EH (cell line): ENCODE measurements at places on chromosomes 1 and 21.
A peak's percentile ranks its signal among the peaks of the same experiment; 100 is the strongest.

GRCh38 chr1:239174880-239175279 lies 211.5 kb upstream of the CHRM3 start:
- no peak for DNase-seq

- no peak for DNase-seq
Observed at GRCh38 chr1:164583835-164584539, 25.0 kb downstream of the PBX1 start.

GRCh38 chr1:68745451-68745850 lies 248.6 kb upstream of the DEPDC1 start:
- no peak for DNase-seq

- DNase-seq: no peak
Observed at GRCh38 chr21:36076878-36077655, 7.2 kb downstream of the CBR1 start.

DNA sequence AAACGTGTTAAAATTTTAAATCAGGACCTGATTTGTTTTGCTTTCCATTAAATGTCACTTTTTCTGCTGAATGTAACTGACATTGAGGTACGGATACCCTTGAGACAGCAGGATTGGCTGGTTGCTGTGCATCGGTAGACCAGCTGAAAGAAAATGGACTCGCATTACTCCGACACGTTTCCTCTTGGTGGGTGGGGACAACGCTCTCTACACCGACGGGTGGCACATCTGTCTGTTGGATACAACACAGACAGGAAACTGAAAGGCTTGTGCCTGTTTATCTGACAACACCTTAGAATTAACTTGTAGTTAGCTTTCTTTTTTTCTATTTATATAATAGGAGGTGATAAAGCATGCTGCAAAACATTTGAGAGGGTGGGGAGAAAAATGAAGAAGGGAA lies 19.4 kb downstream of the PRPF38A start:
- no peak for DNase-seq

- DNase-seq: no peak
Observed at GRCh38 chr1:232641507-232641906, 11.6 kb upstream of the SIPA1L2 start.

DNA sequence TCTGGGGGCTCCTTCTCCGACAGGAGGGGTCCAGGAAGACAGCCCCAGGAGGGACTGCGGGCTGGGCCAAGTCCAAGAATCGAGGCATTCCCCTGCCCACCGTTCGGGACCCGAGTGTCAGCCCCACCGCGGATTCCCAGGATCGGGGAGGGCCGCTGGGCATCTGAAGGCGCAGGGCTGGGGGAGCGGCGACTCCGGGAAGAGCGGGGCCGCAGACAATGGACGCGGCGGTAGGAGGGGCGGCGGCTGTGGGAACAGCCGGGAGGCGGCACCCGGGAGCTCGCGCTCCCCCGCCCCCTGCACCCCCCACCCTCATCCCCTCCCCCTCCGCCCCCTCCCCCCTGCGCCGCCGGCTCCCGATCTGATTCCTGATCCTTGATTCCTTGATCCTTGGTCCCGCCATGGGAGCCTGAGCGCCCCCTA lies at the start of gene VANGL2:
Gene VANGL2 (plus strand): TSS at position 342 of the 423 bp plus-strand sequence. CDS start 15,274 bp downstream, outside the sequence.
- peak; percentile 10 for DNase-seq

DNA sequence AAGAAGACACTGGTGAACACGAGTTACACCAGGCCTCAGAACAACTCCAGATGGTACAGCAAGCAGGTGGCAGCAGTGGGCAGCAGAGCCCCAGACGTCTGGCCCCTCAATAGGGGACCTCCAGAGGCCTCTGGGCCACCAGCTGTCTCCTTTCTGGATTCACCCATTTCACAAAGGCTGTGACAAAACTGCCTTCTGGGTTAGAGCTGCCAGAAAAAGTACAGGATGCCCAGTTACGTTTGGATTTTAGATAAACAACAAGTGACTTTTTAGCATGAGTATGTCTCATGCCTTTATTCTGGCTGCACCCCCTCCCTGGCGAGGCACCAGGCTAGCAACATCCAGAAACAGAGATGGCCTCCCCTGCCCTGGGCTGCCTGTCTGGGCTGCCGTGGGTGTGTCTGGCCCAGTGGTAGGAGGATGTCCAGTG lies 30.1 kb downstream of the ITPKB start:
- peak; percentile 18 for DNase-seq

- no peak for DNase-seq
Observed at GRCh38 chr1:91653183-91653582, 152.5 kb downstream of the CDC7 start.

DNA sequence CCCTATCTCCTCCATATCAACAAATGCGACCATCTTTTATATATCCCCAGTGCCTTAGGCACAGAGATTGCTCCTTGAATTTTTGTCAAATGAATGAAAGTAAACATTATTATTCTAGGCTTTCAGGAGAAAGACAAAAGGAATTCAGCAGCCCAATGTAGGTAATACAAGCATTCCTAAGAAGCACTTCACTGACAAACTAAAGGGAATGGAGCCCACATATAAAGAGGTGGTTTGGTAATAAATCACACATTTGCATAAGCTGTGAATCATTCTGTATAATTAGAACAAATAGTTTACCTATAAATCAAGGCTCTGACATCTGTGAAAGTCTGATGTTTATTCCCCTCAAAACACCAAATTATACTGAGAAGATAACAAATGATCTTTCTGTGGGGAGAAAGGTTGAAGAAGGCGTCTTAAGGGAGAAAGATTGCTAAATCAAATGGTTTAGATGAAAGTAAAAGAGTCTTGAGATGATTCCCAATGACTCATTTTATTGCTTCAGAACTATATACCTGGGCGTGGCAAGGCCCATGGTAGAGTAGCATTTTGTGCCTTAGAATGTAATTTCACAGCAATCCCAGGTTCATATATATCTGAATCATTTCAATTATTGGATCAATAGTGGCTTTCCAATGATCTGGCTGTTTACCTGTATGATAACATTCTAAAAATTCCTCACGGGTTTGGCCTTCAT lies 558.1 kb downstream of the AGBL4 start:
- no peak for DNase-seq

DNA sequence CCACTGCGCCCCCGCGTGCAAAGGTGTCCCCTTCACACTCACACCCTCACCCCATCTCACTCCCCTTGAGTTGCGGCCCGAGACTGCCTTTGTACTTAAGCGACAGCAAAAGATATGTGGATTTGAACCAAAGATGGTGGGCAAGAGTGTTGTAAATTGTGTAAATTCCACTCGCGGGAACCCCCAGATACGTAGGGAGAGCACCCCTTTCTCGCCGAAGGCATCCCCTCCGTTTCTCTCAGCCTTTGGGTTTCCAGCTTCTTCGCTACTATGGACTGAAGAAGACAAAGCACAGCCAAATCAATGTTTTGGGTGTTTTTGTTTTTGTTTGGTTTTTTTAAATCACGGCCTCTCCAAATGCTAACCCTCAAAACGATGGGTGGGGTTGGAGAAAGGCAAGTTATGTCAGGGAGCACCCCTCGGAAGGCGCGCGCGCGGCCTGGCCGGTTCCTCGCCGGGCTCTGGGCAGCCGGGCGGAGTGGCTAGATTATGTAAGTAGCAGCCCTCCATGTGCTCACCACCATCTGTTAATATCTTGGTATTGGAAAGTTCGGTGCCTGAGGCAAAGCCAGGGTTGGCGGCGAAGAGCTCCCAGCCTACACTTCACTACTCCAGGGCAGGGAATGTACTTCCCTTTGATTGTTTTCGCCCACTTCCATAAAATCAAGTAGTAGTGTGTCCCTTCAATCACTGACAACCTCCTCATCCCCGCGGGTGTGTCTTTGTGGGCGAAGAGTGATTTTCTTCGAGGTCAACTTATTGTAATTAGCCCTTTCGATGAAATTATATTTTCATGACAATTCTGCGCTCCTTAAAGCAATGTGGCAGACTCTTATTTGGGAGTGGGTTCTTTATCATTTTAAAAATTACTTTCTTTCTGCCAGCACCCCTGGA lies 4.0 kb upstream of the PROX1 start:
- DNase-seq: no peak

DNA sequence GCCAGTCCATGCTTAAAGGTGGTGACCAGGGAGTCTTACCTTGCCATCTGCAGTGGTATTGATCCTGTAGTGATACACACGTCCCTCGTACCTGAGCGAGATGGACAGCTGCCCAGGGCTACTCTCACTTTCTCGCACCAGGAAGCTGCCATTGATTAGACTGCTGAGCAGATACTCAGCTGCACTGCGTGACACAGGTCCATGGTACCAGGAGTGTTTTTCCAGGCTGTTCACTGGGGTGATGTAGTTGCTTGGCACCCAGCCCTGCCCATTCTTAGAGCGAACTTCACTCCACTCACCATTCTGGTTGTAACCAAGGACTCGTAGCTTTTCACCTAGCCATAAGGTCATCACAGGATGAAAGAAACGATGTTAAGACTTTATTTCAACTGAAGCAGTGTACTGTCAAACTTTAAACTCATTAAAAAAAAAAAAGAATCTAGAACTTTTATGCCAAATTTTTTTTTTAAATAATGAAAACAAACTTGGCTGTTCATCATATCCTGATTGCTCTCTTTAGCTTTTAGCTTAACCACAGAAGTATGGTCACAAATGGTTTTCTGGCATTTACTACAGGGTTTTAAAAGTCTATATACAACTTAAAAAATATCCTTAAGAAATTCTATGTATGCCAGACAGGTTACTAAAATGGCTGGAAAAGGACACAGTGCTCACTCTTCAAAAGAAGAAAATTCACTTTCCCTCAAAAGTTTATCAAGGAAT lies 44.6 kb downstream of the TOR3A start:
- DNase-seq: peak; percentile 55

DNA sequence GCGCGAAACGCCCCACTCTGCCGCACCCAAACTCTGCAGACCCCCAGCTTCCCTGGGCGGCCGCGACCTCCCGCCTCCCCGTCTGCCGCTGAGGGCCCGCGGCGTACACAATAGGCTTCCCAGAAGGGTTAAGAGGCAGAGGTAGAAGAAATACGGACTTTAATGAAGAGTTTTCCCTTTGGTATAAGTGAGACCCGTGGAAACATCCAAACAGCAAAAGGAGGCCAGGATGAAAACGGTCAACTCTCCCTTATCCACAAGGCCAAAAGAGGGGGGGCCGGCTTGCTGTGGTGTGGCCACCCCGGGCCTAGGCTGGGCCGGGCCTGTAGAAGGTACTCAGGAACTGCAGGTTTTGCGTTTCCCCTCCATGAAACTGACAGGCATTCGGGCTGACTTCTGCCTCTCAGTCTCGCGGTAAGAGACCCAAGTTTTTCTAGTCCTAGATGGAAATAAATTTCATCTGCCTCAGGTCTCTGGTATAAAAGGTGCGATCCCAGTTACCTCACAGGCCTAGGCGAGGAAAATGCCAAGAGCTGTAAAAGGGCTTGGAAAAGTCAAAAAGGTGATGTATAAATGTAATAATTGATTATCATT lies 671 bp upstream of the PYGO2 start:
- DNase-seq: peak; percentile 39

DNA sequence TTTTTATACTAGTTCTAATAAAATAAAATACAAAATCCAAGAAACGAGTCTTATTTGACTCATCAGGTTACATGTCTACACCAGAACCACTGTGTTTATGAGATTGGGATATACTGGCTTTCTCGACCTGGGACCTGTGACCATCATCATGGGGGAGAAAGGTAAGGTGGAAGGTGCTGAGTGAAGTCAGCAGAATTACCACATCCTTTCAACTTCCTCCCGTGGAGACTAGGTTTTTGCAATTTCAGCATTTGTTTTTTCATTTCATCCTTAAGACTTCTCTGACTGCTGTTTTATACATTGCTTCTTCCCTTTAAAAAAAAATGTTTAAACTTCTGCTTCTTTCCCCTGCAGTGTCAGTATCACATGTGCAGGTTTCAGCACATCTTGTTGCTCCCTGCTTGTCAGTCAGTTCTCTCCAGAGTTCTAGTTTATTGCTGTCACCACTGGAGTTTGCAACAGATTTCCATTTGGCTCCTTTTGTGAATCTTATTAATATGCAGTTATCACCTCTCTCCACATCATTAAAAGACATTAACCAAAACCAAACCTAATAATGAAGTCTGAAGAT lies 60.4 kb upstream of the HAO2 start:
- DNase-seq: no peak

GRCh38 chr1:6471086-6471969 lies 5.4 kb upstream of the TNFRSF25 start:
- no peak for DNase-seq

DNA sequence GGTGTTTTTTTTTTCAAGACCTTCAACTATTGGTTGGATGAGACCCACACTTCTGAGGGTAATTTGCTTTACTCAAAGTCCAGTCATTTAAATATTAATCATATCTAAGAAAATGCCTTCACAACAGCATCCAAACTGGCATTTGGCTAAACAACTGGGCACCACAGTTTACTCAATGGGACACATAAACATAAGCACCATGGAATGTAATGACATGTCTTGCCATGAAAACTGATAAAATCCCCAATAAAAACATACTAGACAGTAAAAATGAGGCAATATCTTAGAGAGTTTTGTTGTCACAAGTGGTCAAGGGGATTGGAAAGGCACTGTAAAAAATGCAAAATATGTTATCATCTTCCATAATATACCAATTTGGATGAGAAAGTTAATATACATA lies 838.8 kb upstream of the ADAMTS5 start:
- DNase-seq: peak; percentile 42

DNA sequence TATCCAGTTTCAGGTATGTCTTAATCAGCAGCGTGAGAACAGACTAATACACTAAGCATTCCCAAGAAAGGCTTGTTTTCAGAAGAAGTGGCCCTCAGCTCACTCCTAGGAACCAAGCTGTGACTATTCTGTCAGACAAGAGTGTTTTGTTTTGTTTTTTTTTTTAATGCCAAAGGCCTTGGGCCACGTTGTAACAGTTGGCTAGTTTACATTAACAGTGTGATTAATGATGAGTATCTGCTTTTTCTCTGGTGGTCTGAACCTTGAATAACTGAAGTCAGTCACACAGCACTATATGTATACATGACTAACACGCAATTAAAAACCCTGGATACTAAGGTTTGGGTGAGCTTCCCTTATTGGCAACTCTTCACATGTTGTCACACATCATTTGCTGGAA lies 21.9 kb downstream of the DPYD start:
- DNase-seq: peak; percentile 57

DNA sequence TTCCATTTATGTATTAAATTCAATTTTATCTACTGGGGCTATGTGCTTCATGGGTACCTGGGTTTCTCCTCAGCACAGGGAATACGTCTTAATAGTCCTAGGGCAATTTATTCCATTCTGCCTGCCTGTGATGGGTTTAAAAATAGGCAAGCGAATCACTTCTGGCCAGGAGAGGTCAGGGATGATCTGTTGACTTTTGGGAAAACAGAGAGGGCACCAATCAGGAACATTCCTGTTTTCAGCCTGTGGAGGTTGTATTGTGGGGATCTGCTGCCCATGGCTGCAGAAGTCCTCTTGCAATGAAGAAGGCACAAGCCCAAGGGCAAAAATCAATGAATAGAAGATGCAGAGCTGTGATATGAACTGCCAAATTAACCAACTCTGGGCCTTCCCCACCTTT lies 303.1 kb downstream of the CTH start:
- no peak for DNase-seq

- no peak for DNase-seq
Observed at GRCh38 chr21:43355266-43355924, 71.5 kb downstream of the SIK1 start.

GRCh38 chr1:63705078-63705477 lies 68.7 kb upstream of the ROR1 start:
- no peak for DNase-seq
